ENCODE measurements at places on chromosomes 16 and 17.

- peak; percentile 44 for DNase-seq
These were observed 3.9 kb downstream of the HS3ST3A1 start for GRCh38 chr17:13597723-13598347.

- no peak for DNase-seq
These were observed 36.5 kb downstream of the TRARG1 start for GRCh38 chr17:1315891-1316403.

GRCh38 chr17:44749076-44749979 is 9.5 kb upstream of the ADAM11 start:
- DNase-seq: no peak

DNA sequence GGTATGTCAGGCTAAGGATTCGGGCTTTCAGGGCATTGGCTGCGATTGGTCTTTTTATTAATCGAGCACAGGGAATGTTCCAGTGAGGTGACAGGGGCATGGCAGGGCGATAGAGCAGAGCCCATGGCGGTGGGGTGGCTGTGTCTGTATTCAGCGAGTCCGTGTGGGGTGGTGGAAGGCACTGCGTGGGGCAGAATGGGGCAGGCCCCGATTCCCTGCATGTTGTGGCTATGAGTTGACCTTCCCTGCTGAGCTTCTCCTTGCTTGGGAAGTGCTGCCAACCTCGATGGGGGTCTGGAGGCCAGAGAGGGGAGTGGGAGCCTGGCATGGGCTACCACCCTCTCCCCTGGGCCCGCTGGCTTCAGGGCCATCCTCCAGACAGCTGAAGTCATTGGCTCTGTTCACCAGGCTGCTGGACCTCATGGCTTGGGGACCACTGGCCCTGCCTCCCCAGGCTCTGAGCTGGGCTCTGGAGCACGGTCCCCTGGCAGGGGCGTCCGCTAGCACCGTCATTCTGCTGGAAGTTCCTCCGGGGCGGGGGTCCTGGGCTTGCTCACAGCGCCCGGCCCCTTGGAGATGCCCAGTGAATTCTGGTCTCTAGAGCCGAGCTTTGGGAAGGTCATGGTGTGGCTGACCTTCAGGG is 92.1 kb downstream of the NPIPB11 start:
- no peak for DNase-seq

- DNase-seq: no peak
These were observed 116.1 kb upstream of the IRX6 start for GRCh38 chr16:55207693-55208428.

DNA sequence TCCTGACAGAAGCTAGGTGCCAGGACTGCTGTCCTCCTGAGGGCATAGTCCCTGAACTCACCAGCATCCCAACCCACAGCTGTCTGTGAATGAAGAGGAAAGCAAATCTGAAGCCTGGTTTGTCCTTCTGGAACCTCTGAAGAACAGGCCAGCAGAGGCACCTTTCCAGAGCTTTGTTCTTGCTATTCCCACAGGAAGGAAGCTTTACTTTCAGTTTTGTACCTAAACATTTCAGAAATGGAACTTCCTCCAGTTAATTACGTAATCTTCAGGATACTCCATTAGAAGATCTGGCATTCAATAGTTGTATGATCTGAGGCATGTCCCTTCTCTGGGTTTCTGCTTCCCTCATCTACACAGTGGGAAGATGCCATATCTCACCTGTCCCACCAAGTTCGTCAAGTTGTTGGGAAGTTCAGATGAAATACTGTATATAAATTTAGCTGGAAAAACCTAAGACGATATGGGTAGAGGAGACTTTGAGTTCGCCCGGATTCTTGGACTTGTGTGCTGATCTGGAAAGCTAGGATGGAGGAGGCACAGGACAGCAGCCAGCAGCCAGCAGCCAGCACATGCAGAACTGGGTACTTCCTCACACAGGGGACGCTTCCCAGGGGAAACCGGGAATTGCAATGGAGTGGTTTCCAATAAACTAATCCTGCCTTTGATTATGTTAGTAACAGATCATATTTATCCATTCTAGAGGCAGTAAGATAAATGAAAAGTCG is 22.4 kb downstream of the NXPH3 start:
- DNase-seq: no peak

DNA sequence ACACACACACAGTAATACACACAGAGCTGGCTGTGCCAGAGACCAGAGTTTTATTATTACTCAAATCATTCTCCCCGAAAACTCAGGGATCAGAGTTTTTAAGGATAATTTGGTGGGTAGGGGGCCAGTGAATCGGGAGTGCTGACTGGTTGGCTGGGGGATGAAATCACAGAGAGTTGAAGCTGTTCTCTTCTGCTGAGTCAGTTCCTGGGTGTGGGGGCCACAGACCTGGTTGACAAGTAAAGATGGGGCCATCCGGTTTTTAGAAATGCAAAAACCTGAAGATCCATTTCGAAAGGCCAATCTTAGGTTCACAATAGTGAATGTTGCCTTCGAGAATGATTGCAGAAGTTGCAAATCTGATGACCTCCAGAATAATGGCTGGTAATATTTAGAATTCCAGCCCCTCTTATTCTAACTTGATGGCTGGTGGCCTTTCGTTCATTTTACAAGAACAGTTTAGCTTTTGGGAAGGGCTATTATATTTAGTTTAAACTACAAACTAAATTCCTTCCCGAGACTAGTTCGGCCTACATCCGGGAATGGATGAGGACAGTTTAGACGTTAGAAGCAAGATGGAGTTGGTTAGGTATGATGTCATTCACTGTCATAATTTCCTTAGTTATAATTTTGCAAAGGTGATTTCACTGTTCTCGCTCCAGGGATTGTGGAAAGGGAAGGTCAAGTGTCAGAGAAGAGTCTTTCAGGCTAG is 123.2 kb downstream of the KCNJ18 start:
- no peak for DNase-seq

GRCh38 chr17:73972901-73973300 is 230.6 kb upstream of the RPL38 start:
- DNase-seq: no peak

DNA sequence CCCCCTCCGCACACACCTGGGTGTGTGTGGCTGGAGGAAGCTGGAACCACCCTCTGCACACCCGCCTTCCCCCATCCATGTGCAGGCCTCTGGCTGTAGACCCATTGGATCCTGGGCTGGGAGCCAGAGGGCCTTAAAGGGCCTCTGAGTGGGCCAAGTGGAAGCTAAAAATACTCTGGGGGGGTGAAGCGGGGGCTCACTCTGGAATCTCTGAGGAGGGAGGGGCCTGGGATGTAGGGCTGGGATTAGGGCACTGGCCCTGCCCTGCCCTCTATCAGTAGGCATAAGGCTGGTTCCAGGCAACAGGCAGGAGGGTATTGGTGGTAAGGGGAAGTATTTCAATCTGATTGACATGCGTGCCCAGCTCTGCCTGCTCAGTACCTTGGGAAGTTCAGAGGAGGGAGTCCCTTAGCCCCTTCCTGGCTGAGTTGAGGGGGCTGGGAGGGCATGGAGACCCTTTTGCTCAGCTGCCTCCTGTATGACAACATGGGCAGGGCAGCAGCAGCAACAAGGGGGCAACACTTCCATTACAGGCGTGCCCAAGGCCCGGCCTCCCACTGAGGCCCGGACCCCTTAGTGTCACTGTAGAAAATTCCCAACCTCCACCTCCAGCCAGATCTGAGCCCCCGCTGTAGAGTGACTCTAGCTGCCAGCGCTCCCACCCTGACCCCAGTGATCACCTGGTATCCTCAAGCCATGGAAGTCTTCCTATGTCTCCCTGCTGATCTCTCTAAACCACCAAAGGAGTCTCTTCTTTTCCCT is 5.2 kb downstream of the ITGA3 start:
- DNase-seq: no peak

- DNase-seq: peak; percentile 19
These were observed 708 bp downstream of the DHX33 start for GRCh38 chr17:5468075-5468473.

DNA sequence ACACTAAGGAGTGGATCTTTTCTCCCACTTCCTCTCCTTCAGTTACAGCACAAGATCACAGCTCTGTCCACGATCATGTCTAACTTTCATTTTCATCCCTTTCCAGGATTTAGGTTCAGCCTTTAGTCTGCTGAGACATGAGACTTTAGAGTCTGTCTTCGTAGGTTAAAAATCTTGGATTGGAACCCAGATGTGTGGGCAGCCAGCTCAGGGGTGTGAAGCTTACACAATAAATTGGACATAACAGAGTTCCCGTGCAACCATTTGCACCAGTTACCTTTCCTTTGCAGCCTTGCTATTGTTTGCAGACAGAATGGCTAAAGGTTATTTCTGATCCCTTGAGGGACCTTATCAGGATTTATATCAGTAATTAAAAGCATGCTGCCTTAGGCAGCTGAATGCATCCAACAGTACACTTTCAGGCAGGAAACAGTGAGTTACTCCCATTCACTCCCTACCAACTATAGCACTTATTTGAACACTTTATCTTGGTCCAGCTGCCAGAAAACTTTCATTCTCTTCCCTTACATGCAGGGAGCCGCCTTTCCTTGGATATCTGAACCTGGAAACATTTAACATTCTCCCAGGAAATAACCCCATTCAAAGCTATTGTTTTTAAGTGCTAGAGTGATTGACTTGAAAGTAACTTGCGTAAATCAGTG is 87.3 kb downstream of the TMEM100 start:
- no peak for DNase-seq

- DNase-seq: no peak
These were observed 23.6 kb downstream of the KCTD19 start for GRCh38 chr16:67302970-67303369.

GRCh38 chr16:88965826-88966480 is 11.1 kb downstream of the CBFA2T3 start:
- no peak for DNase-seq

GRCh38 chr16:28168991-28169554 is 42.7 kb downstream of the XPO6 start:
- DNase-seq: peak; percentile 67

DNA sequence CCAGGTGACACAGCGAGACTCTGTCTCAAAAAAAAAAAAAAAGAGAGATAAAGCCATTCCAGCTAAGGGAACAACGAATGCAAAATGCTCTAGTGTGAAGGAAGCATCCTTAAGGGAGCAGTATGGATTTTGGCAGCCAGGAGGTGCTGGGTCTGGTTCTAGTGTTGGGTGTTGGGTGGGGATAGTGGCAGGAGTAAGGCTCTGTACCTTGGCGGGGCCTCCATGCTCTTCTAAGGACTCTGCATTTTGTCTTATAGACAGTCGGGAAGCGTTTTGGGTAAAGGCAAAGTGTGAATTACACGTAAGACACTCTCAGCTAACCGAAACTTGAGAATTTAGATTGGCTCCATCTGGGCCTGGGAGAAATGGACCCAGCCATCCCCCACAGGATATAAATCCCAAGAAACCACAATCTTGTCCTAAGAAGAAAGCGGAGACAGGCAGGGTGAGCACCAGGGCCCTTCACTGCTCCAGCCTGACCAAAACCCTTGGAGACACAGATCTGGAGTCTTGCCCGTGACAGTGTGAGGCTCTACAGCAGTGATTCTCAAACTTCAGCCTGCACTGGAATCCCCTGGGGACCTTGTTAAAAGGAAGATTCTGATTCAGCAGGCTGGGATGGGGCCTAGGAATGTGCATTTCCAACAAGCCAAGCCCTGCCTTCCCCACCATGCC is 33.1 kb upstream of the PHB1 start:
- no peak for DNase-seq

GRCh38 chr16:67312719-67313118 is 13.8 kb downstream of the KCTD19 start:
- DNase-seq: no peak

DNA sequence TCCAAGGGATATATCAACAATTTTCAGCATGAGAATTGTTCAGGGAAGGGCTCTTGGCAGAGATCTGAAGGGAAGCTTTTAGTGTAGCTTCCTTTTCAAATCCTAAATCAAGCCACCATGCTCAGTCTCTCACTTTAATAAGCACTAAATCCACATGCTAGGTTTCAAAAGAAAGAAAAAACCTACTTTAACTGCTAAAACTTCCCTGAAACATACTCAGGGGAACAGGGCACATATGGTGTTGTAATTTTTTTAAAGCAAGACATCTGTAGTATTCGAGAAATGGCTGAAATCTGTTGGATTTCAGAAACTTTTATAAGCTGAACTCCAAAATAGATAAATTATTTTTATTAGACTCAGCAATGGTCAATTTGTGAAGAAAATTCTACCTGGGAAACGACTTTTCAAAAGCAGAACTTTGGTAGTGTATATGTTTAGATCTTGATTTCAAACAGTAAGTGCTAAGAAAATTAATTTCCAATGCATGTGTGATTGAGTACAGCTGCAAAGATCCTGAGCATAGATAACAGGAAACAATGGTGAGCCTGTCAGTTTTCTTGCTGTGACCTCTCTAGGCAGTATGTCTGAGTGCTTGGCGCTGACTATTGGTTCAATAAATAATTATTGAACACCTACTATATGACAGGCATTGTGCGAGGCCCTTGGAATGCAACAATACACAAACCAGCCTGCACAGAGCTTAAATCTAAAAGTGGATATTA is 804.5 kb upstream of the SOX9 start:
- no peak for DNase-seq

- peak; percentile 72 for DNase-seq
These were observed 1.2 kb downstream of the USP7 start for GRCh38 chr16:8962393-8963009.

- no peak for DNase-seq
These were observed 14.0 kb downstream of the SLFN11 start for GRCh38 chr17:35359398-35359797.

- DNase-seq: no peak
These were observed 108.1 kb downstream of the SNX11 start for GRCh38 chr17:48215583-48216139.

GRCh38 chr17:80878876-80879722 is 112.5 kb upstream of the CHMP6 start:
- DNase-seq: no peak

DNA sequence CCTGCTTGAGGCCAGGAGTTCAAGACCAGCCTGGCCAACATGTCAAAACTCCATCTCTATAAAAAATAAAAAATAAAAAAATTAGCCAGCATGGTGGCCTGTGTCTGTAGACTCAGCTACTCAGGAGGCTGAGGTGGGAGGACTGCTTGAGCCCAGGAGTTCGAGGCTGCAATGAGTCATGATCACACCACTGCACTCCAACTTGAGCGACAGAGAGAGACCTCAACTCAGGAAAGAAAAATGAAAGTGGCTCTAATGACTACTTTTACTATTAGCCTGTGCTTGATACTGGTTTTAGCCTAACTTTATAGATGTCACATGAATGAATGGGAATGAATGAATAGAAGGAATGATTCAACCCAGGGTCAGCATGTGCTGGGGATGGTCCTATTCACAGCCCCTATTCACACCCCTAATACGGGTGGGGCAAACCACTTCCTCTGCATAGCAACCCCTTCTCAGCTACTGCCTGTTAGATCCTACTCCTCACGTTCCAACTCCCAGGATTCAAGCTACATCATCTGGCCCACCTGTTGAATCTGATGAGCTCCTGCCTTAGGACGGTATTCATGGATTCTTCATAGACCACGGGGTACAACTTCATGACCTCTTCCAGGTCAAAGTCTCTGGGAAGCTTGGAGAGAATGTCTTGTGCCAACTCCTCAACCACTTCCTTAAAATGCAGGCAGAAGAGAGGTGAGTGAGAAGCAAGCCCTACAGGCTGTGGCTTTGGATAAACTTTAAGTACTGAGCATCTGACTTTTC is 40.5 kb downstream of the LYRM1 start:
- DNase-seq: no peak

DNA sequence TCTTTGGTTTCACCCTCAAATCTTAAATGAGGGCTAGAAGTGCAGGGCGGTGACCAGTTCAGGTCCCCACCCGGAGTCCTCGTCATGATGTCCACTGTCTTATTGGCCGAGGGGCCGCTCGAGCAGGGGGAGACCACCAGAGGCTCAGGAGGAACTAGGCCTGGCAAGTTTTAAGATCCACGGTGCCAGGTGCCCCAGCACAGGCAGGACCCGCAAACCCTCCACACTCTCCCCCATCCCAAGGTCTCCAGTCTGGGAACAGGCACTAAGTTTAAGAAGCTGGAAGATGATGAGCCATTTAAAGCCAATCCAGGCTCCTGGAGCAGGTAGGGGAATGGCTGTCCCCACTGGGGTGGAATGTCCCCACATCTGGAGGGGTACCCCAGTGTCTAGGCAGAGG is 4.1 kb downstream of the DLX3 start:
- DNase-seq: no peak
